ENCODE measurements at places on chromosomes 3 and 15. TPM values are rescaled to one million over a fixed set of nuclear protein-coding genes. Genes with fewer than 3 reads are reported as not detected.

COL6A6 gene
- total RNA-seq = not detected

SLC27A2 gene
- not detected for total RNA-seq

KCNH8 gene
- not detected for total RNA-seq

PLSCR2 gene
- total RNA-seq = not detected

GOLGA8S gene
- 0.55 TPM for total RNA-seq

SPESP1 gene
- total RNA-seq = 3.0 TPM

CHL1 gene
- not detected for total RNA-seq

PYGO1 gene
- total RNA-seq = 7.6 TPM

RGMA gene
- total RNA-seq = not detected

GPR27 gene
- total RNA-seq = not detected

PLSCR4 gene
- total RNA-seq = 81.5 TPM

ONECUT1 gene
- not detected for total RNA-seq

All from endothelial cell of umbilical vein (primary cell).